ENCODE measurements at places on chromosomes 13 and 19.

DNA sequence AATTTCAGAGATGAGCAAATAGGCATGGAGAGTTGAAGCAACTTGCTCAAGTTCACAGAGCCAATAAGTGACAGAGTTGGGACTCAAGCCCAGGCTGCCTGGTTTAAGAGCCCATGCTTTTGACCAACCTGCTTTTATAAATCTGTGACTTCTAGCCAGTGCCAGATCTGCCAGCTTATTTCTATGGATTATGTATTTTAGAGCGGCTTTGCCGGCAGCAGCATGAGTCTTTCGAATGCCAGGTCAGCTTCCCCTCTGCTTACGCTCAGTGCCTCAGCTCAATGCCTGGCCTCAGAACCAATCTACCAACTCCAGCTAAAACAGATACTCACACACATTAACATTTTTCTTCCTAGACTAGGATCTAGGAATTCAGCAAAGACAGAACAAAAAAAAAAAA, 2.3 kb downstream of the SERPINE3 start:
- no peak for DNase-seq

DNA sequence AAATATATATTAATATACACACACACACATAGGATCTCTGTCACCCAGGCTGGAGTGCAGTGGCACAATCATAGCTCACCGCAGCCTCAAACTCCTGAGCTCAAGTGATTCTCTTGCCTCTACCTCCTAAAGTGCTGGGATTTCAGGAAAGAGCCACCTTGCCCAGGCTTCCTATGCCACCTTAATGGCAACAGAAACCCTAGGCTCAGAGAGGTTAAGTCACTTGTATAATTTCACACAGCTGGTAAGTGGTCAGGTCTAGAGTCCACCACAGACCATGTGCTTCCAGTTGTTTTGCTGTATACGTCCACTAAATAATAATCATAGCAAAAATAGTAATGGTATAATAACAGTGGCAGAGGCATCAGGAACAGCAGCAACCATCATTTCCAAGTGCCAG, 1.3 kb upstream of the UPF1 start:
- no peak for DNase-seq

GRCh38 chr13:52348071-52348470, 57.9 kb downstream of the THSD1 start:
- DNase-seq = no peak

DNA sequence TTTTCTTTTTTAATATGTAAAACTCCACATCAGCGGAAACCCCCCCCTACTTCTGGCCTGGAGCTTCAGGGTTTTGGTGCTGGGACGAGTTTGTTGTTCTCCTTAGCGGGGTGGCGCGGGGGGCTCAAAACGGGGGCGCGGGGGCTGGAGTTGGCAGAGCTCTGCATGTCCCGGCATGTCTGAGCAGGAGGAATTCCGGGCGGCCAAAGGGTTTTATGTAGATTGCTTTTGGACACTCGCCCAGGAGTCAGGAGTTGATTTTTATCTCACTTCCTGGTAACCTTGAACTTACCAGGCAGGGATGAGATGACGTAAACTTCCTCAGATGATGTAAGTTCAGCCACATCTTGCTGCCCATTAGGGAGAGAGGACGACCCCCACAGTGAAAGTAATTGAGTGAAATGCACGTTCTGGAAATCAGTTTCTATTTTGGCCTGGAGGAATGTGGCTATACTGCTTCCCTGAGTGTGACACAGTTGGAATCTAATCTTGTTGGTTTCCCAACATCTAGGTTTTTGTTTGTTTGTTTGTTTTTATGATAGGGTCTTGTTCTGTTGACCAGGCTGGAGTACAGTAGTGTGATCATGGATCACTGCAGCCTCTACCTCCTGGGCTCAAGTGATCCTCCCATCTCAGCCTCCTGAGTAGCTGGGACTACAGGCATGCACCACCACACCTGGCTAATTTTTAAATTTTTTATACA, 21.0 kb upstream of the GDF15 start:
- DNase-seq = no peak

DNA sequence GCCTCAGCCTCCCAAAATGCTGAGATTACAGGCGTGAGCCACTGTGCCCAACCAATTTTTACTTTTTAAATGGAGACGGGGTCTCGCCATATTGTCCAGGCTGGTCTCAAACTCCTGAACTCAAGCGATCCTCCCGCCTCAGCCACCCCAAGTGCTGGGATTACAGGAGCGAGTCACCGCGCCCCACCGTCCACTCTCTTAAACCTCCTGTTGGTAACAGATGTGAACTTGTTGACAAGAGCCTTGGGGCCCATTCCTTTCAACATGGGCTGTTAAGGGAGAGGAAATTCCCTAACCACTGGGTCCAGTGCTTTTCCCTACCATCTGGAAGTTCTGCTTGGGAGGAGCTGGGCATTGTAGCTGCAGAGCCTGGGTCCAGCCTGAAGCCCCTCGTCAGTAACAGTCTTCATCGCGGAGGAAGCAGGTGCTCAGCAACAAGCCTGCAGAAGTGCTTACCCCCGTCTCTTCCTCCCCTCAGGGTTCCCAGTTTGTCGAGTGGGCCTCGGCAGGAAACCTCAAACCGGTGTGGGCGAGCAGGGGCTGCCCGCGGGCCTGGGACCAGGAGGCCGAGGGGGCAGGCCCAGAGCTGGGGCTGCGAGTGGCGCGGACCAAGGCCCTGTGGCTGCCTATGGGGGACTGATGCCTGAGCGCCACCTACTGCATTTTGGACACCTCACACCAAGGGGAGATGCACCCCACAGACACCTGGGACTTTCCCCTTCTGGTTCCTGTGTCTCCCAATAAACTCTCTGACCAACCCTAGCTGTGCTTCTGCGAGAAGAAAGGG, 4.0 kb upstream of the FLT3LG start:
- DNase-seq = peak; percentile 76

- no peak for DNase-seq
Observed at GRCh38 chr19:16386619-16387240, 62.1 kb downstream of the KLF2 start.

DNA sequence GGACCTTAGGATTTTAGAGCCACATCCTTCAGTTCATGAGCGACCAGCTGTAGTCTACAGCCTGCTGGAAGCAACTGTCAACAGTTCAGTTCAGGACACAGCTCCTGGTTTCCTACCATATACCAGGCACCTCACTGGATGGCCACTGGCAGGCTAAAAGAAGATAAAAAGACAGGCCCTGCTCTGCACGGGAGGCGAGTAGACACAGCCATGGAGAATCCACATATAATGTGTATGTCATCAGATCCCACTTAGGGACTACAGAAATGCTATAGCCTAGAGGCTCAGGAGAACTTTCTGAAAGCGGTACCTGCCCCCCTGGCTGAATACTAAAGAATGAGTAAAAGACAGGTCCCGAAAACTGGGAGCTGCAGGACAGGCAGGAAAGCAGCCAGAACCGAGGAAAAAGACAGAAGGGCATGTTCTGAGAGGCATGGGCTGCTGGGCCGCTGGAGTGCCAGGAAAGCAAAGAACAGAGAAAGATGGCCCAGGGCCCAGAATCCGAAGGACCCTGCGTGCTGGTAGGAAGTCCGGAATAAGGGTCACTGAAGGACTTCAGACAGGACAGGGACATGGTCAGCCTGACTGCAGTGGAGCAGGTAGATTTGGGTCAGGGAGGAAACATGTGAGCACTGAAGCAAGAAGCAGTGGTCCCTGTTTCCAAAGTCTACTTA, 23.5 kb downstream of the DZIP1 start:
- no peak for DNase-seq

DNA sequence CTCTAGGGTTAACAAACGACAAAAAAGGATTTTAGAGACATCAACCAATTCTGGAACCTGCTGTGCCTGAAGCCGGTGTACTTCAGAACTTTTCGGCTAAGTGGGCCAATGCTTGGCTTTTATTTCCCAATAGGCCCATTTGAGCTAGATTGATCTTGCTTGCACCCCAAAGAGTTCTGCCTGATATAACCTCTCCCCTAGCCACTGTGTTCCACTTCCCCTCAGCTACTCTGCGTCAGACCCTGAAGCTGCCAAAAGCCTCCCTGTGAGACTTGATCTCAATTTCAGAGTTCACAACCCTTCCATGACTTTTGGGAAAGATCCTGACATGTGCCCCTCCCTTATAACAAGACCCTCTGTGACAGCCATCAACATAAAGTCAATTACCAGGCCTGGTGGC, 5.6 kb upstream of the SIGLEC14 start:
- DNase-seq = no peak

DNA sequence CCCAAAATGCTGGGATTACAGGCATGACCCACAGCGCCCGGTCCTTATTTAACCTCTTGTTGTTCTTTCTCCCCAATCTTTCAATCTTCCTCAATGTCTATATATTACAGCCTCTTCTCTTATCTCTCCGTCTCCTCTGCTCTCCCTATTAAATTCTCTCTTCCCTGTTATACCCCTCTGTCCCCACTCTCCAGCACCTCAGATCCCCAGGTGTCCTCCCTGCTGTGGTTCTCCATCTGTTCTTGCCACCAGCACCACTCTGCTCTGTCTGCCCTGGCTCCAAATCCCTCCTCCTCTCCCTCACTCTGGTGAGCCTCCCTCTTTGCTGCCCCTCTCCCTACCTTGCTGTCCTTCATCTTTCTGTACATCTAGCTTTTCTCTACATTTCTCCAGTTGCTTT, 1.1 kb downstream of the ZNF600 start:
- DNase-seq = no peak

GRCh38 chr13:24911133-24911908, 147.4 kb downstream of the RNF17 start:
- no peak for DNase-seq

DNA sequence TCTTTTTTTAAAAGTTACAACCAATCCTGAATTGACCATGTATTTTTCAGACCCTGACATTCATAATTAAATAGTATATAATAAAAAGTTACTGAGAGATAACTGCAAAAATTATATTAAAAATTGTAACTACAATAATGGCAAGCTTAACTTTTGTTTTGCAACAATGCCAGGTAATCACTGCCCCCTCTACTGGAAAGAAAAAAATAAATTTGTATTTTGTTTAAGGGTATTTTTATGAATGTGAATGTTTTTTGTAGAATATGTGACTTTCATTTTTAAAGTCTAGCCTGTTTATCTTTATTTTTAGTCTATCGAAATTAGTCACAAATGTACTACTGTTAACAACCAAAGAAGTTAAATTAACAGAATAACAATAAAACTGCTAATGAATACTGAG, 21.7 kb downstream of the MRPS31 start:
- DNase-seq = no peak

DNA sequence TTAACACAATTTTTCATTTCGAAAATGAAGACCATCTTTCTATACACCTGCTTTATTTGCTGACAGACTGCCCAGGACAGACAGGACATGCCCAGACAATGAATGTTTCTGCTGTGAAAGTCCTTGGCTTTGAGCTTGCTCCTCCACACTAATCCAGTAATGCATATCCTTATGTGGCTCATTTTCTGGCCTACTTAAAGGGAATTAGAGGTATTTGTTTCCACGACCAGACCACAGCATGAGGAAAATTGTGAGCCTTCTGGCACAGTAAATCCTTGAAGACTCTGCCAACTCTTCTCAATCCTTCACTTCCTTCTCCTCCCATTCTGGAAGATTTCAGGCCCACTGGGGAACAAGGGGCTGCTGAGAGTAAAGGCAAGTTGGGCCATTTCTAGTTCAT, 25.7 kb downstream of the CCDC70 start:
- DNase-seq = no peak

GRCh38 chr13:80441968-80442367, 101.0 kb upstream of the SPRY2 start:
- DNase-seq = no peak

DNA sequence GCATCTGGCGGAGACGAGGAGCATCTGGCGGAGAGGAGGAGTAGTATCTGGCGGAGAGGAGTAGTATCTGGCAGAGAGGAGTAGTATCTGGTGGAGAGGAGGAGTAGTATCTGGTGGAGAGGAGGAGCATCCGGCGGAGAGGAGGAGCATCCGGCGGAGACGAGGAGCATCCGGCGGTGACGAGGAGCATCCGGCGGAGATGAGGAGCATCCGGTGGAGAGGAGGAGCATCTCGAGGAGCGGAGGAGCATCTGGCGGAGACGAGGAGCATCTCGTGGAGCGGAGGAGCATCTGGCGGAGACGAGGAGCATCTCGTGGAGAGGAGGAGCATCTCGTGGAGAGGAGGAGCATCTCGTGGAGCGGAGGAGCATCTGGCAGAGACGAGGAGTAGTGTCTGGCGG, 18.6 kb downstream of the C13orf46 start:
- DNase-seq = no peak

GRCh38 chr19:29271341-29271740, 58.4 kb upstream of the UQCRFS1 start:
- DNase-seq = no peak

DNA sequence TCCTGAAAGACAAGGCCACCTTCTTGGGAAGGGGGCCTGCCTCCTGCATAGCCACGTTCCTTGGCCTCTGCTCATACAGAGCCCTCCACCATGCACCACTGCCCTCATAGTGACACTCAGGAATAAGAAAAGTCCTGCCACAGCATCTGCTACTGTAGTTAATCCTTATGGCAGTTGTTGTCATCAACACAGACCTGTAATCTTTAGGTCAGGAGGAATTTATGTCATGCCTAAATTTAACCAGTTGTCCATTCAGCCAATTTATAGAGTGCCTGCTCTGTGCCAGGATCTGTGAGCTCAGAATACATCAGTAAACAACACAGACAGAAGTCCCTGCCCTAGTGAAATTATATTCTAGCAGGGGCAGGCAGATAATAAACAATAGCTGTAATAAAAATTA, 44.4 kb downstream of the FAM124A start:
- DNase-seq = no peak

DNA sequence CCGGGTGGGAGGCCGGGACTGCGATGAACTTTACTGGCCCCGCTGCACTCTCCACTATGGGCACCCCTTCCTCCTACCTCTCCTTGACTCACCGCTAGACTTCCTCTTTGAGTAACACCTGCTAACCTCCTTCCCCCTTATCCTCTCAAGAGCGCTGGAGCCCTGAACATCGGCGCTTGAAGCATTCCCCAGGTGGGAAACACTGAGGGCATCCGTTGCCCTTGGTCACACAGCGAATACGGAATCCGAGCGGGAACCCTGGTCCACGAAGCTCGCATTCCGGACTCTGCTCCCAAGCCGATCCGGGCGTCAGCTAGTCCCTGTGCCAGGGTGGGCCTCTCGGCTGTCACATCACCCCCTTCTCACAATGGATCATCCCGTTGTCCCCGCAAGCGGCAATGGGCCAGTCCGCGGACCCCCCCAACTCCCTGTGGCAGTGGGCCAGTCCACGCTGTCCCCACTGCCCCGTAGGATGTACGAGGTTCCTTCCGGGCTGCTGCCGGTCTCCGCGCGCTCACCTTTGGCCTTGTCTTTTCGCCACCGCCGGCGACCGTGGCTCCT, 4.2 kb downstream of the LIPE start:
- DNase-seq = peak; percentile 42
